Left lung (tissue), 14 donors: ENCODE measurements at places on chromosomes 5 and 9.
A peak's percentile ranks its signal among the peaks of the same experiment; 100 is the strongest.

DNA sequence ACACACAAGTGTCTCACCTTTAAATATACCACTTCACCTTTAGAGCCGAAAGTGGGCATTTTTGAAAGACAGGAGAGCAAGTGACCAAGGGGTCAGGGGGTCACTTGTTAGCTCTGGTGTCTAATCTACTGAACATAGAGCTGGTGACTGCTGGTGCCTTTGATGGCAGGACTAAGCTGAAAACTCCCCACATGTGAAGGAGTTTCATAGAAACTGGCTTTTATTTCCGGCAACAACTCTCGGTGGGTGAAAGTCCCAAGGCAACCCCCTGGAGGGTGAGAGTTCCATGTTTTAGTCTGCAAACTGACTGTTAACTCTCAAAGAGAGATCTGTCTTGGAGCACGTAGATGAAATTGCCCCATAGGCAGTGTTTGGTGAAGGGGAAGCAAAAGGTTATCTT lies 466.9 kb downstream of the DMRTA1 start:
- no peaks in the 10 kb centered on the region for H3K36me3 ChIP-seq
- H3K4me3 ChIP-seq, result no peak overlapping the region
- H3K27me3 ChIP-seq, result no peaks in the 10 kb centered on the region

DNA sequence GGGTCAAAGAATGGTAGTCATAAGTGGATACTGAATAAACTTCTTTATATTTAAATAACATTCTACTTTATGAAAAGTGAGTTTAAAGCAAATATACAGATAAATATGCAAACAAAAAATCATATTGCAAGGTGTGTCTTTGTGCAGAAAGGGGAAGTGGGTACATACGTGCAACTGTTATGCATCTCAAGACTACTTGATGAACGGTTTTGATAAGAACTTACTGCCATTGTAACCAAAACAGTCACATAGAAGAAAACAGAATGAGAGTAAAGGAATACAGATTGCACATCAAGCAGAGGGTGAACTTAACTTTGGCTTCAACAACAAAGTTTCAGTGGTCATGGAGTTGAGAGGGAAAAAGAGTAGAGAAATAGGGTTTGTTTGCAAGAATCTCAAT lies 9.9 kb downstream of the CAMK4 start:
- H3K4me3 ChIP-seq, result no peak overlapping the region
- no peaks in the 10 kb centered on the region for H3K4me1 ChIP-seq
- DNase-seq, result no peak

DNA sequence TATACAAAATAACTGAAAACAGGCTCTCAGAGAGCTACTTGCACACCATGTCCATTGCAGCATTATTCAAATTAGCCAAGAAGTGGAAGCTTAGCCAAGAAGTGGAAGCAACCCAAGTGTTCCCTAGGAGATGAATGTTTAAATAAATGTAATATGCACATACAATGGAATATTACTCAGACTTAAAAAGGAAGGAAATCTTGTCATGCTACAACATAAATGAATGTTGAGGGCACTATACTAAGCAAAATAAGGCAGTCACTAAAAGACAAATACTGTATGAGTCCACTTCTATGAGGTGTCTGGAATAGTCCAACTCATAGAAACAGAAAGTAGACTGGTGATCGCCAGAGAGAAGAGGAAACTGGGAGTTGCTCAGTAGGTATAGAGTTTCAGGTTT lies 438.1 kb downstream of the MAT2B start:
- no peak for DNase-seq
- H3K27ac ChIP-seq, result peak overlapping the region; percentile 28
- no peaks in the 10 kb centered on the region for H3K4me1 ChIP-seq
- no peak overlapping the region for H3K4me3 ChIP-seq
- H3K36me3 ChIP-seq, result no peaks in the 10 kb centered on the region
- no peaks in the 10 kb centered on the region for H3K27me3 ChIP-seq

DNA sequence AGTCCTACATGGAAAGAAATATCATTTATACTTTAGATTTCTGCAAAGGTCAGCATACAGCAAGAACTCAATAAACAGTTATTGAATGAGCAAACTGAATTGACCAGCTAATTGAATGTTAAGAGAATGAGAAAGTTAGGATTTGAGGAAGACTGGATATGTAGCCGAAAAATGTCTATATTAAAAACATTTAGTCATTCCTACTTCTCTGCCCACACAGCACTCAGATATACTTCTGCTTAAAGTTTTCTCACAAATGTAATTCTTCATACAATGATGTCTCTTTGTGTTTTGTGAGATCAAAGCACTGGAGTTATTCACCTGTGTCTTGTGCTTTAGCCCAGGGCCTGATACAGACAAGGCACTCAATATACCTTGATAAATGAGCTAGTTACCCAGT lies 188.6 kb downstream of the PARP8 start:
- H3K27me3 ChIP-seq, result no peaks in the 10 kb centered on the region
- no peaks in the 10 kb centered on the region for H3K36me3 ChIP-seq
- no peak for DNase-seq
- H3K4me1 ChIP-seq, result peaks cover 5% of the 10 kb centered on the region
- no peak overlapping the region for H3K4me3 ChIP-seq
- no peak overlapping the region for H3K27ac ChIP-seq

GRCh38 chr9:128333451-128333869 lies 6.9 kb upstream of the SLC27A4 start:
- no peak for DNase-seq
- H3K27ac ChIP-seq, result no peak overlapping the region
- H3K36me3 ChIP-seq, result no peaks in the 10 kb centered on the region
- no peak overlapping the region for H3K4me3 ChIP-seq

GRCh38 chr9:33942471-33943083 lies 106.1 kb downstream of the UBAP2 start:
- no peaks in the 10 kb centered on the region for H3K36me3 ChIP-seq
- no peaks in the 10 kb centered on the region for H3K4me1 ChIP-seq
- no peaks in the 10 kb centered on the region for H3K27me3 ChIP-seq
- H3K4me3 ChIP-seq, result no peak overlapping the region
- DNase-seq, result no peak
- H3K27ac ChIP-seq, result no peak overlapping the region
